ENCODE measurements at places on chromosomes 16 and 17.

DNA sequence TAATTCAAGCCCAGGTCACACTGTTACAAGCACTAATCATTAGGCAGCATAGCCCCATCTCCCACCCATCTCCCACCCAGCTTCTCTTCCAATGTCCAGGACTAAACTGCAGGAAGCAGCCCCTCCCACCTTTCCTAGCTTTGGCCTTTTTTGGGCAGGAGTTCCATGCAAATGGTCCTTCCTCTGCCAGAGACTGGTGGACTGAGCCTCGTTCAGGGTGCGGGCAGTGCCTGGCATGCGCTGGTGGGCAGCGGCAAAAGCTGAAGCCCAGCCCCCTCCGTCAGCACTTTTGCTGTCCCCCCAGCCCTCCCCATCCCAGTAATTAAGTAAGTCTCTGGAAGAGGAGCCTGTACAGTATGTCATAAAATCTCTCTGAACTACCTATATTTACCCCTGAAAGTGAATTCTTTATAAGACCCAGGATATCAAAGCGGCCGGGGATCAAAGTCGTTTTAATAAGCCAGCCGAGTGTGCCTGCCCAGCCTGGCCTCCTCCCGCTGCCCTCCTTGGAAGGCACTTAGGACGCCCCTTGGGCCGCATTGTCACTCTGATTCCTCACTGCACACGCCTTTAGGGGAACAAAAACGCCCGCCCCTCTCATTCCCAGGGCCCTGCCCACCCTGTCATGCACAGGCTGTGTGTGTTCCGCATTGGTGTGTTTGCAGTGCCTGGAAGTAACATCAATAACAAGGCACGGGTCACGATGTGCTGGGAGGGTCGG is 109.9 kb downstream of the IRX5 start:
- DNase-seq = no peak

- no peak for DNase-seq
Measured at GRCh38 chr17:9162275-9162985, 141.1 kb downstream of the NTN1 start.

- no peak for DNase-seq
Measured at GRCh38 chr16:5354645-5355044, 257.1 kb upstream of the EEF2KMT start.

- DNase-seq = peak; percentile 66
Measured at GRCh38 chr17:68711858-68712257, 110.7 kb upstream of the FAM20A start.

DNA sequence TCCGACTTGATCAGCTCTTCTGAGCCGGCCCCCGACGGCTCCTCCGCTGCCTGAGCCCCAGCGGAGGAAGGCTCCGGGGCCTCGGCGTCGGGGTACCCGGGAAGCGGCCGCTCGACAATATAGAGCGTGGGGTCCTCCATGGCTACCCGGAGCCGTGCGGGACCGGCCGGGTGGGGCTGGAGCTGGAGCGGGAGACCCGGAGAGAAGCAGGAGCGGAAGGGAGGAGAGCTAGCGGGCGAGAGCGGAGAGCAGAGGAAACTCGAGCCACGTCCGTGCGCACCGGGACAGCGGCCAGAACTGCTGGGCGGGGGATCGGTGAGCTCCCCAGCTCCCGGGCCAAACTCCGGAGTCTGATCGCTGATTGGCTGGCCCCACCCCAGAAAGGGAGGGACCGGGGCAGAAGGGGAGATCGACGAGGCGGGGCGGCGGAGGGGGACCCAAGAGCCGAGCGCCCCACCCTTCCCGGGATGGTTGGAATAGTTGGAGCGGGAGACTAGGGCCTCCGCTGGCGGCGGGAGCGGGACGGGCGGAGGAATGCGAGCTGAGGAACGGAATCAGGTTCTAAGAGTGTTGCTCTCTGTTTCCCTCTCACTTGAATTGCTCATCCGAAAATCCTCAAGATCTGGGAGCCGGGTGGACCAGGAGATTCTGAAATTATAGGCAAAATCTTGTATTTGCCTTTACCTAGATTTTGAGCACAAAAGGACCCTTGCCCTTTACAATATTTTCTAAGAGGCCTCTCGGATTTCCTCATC is at the start of gene CAVIN1:
Gene CAVIN1 (minus strand): TSS at position 299 of the 755 bp plus-strand sequence. CDS start 159 bp downstream, at position 140.
- peak; percentile 99 for DNase-seq

- DNase-seq = no peak
Measured at GRCh38 chr17:49899588-49899987, 51.7 kb upstream of the TAC4 start.

DNA sequence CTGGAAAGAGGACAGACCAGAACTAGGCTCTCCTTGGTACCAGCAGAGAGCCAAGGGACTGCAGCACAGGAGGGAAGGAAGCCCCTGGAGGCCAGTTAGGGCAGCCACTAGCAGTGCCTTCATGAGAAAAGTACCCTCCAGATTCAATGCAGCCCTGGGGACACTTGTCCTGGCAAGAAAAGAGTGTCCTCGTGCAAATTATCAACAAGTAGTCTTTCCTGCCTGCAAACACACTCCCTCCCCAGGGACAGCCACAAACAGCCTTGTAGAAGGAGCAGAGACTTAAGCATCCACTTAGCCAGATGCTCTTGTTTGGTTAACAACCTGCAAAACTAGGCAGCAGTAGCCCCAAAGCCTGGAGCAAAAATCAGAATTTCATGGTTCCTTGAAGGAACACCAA is 24.3 kb downstream of the CENPV start:
- DNase-seq = no peak

GRCh38 chr16:1788095-1788707 is 5.3 kb downstream of the IGFALS start:
- no peak for DNase-seq

GRCh38 chr16:70781800-70782199 is 19.2 kb downstream of the VAC14 start:
- DNase-seq = no peak

- no peak for DNase-seq
Measured at GRCh38 chr17:27379888-27380533, 76.2 kb upstream of the KSR1 start.

- DNase-seq = no peak
Measured at GRCh38 chr17:9912121-9913099, 7.3 kb upstream of the RCVRN start.

DNA sequence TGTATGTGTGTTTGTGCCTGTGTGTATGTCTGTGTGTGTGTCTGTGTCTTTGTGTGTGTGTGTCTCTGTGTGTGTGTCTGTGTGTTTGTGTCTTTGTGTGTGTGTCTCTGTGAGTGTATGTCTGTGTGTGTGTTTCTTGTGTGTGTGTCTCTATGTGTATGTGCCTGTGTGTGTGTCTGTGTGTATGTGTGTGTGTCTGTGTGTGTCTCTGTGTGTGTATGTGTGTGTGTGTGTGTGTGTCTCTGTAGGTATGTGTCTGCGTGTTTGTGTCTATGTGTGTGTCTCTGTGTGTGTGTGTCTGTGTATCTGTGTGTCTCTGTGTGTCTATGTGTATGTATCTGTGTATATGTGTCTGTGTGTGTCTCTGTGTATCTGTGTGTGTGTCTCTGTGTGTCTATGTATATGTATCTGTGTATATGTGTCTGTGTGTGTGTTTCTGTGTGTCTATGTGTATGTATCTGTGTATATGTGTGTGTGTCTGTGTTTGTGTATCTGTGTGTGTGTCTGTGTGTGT is 70.2 kb downstream of the USP43 start:
- no peak for DNase-seq

GRCh38 chr16:86918637-86919036 is 340.3 kb downstream of the FOXL1 start:
- DNase-seq = no peak

- DNase-seq = no peak
Measured at GRCh38 chr16:3592559-3592958, 15.4 kb upstream of the NLRC3 start.
